ENCODE measurements at places on chromosomes 1 and 21.
A peak's percentile ranks its signal among the peaks of the same experiment; 100 is the strongest.

GRCh38 chr1:3580231-3580630, 31.1 kb downstream of the MEGF6 start:
- no peak for DNase-seq

DNA sequence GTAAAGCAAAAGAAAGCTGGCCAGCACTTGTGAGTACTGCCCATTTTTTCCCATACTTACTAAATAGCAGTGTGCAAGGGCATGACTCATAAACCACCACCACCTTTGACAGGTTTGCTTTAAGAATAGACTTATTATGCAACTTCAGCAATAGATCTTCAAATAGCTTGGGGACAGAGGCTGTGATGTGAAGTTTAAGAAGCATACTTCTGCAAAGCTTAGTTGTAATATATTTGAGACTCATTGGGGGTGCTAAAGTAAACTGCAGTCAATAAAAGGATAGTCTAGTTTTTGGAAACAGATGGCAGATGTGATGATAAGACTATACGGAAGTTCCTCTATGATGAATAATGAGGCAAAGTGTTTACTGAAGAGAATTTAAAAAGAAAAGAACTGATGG, 210.0 kb downstream of the PLA2G4A start:
- no peak for DNase-seq

DNA sequence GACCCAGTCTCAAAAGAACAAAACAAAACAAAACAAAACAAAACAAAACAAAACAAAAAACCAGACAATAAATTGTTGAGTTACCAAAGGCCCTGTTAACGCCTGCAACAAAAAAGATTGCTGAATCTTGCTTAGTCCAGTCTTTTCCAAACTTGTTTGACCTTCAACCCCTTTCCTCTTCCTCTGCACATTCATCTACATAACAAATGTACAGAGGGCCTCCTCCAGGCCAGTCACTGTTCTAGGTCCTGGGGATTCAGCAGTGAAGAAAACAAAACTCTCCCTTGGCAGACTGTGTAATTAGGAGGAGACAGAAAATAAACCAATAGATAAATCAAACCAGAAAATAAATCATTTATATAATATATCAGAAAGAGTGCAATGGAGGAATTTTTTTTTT, 294.0 kb upstream of the ADGRL2 start:
- no peak for DNase-seq

- no peak for DNase-seq
Observed at GRCh38 chr21:14557413-14557812, 11.3 kb upstream of the SAMSN1 start.

DNA sequence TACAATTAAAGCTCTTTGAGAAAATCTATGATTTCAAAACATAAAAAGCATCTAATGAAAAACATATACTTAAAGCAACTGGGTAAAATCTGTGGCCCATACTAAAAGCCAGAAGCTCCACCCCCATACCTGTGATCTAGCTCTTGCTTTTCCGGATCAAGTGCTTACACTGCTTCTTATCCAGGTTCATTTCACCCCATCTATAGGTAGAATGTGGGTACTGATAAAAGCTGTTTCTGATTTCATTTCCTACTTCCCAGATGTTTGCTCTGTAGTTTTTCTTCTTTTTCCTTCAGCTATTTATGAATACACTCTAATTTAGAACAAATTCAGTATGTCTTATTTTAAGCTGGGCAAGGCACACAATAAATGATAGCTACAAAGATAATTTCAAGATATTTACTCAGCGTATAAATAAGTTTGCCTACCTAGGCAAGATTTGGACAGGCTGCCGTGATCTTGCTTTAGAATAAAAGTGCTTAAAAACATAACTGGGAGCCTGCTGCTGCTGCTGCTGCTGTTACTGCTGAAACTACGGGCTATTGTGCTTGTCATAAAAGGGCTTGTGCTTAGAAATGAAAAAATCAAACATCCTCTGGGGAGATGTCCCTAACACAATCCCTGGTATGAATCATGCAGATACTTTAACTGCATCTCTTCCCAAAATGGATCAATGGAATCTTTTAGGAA, 2.1 kb downstream of the SIPA1L2 start:
- no peak for DNase-seq

DNA sequence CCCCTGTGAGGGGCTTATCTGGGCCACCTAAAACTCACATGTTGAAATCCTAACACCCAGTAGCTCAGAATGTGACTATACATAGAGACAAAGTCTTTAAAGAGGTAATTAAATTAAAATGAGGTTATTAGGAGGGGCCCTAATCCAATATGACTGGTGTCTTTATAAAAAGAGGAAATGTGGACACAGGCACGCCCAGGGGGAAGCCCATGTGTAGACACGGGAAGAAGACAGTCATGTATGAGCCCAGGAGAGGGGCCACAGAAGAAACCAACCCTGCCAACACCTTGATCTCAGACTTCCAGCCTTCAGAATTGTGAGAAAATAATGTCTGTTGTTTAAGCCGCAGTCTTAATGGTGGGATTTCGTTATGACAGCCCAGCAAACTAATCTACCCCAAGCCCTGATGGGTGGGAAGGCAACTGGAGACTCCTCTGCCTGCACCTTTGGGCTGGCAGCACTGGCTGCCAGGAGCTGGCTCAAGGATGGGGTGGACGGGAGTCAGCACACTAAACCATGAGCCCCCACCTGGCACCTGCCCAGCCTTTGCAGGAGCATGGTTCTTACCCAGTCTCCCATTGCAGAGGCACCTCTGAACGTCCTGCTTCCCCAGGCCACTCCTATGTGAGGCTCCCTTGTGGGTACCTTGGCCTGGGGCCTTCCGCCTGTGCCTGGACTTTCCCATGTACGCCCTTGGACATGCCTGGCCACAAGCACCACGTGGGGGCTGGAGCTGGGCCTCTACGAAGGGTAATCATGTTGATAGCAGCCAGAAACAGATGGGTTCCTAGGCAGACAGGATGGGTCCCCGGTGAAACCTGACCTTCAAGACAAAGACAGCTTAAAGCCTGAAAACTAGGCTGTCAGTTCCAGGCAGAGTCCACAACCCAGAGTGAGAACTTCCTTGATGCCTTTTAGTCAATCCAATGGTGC, 57.1 kb upstream of the DMRTB1 start:
- no peak for DNase-seq

- DNase-seq = peak; percentile 38
Observed at GRCh38 chr1:12618965-12619791, 1.2 kb upstream of the DHRS3 start.

DNA sequence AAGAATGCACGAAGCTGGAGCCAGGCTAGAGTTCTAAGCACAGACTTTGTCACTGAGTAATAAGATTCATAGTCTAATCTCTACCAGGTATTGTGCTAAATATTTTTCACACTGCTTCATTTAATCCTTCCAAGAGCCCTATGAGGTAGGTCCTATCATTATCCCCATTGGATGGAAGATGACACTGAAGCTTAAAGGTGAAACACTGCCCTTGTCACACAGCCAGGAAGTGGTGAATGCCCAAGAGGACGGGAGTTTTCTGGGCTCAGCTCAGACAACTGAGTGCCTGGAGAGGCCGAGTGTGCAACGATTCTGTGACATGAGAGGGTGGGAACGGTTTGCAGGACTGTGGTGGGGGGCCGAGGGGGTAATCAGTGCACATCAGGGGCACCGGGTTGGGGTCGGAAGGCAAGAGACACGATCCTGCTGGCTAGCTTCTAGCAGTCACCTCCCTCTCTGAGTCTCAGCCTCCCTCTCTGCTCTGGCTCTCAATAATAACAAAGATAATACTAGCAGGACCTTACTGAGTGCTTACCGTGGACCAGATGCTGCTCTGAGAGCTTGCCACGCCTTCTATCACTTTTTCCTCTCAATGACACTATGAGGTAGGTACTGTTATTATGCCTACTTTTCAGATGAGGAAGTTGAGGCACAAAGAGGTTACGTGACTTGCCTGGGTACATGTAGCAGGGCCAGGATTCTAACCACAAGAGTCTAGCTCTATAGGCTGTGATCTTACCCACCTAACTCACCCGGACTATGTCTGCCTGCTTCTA, 12.4 kb downstream of the KCNQ4 start:
- DNase-seq = no peak

DNA sequence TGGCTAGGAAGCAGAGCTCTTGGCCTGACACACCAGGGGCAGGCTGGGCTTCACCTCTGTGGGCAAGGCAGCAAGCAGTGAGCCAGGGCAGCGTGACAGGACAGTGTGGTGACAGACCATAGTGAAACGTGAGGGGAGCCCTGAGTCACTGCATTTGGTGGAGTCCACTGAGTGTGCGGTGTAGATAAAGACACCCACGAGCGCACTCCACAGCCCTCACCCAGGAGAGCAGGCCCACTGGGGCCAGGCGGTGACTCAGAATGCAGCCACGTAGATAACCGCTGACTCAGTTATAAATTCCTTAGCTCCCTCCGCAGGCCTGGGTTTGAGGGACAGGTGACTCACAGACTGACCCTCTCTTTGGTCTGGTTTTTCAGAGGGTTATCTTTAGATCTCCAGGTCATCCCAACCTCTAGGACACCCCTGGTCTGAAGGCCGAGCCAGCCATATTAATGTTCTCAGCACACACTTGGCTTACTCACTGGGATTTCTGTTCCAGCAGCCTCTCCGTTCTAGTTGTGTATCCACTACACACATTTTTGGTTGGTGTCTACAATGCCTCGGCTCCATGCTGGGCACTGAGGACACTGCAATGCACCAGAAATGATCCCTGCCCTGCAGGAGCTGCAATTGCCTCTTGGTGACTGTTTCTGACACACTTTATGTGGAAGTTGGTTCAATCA, 90.2 kb upstream of the TSPAN2 start:
- DNase-seq = no peak

- no peak for DNase-seq
Observed at GRCh38 chr1:238439511-238439910, 548.8 kb upstream of the ZP4 start.

- DNase-seq = no peak
Observed at GRCh38 chr1:65827346-65827745, 34.7 kb downstream of the PDE4B start.

- no peak for DNase-seq
Observed at GRCh38 chr1:81803431-81804110, 2.8 kb downstream of the ADGRL2 start.

DNA sequence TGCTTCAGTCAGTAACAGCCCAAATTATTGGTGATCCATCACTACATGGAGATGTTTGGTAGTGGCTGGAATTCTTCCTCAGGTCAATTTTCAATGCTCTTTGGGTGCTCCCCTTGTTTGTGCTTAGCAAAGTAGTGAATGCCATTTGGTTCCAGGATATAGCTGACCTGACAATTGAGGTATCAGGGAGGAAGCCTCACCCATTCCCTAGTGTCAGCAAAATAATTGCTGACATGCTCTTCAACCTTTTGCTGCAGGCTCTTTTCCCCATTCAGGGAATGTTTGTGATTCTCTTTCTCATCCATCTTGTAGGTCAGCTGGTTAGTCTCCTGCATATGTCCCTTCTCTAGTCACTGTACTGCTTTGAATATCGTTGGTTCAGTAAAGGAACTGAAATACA, 7.1 kb upstream of the OR10K1 start:
- DNase-seq = no peak

Data from stimulated activated CD4-positive, alpha-beta T cell treated with anti-CD3 and anti-CD28 coated beads, Interleukin-15, amount 100 ng/mL, for 1 hour (primary cell).